ENCODE measurements at places on chromosomes 6 and 20. TPM values are rescaled to one million over a fixed set of nuclear protein-coding genes. Genes with fewer than 3 reads are reported as not detected.

Gene RPS21
- polyA plus RNA-seq, result 11,376 TPM

DNA sequence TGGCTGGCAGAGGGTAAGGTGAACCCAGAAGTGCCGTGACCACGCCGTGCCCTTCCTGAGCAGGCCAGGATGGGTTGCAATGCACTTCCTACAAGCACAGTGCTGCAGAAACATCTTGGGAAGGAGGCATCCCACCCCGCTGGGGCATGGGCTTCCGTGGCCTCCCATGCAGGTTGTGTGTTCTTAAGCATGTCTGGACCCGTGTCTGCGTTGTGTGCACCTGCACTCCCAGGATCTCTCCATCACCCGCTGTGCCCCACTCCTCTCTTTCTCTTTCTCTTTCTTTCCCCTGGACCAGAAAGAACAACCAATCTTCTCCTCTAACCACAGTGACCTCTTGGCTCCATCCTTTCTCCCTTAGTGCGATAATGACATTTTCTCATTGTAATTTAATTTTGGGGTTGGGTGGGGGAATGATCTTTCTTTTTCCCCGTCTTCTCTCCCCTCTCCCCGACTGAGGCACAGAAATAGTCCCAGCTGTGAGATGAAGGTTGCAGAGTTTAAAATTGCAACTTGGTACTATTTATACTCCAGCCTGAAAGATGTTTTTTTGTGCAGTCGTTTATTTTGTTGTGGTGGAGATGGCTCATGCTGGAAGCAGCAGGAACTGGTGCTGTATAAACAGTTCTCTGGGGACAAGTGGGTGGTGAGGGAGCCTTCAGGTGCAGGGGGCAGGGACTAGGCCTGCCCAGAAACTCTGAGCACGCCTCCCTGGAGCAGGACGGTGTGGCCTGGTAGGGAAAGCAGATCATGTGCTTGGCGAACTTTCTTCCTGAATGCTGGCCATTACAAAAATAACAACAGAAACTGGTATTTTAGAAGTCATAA lies 20.5 kb downstream of the BCAS4 start:
- H3K4me3 ChIP-seq, result no peak overlapping the region
- no peaks in the 10 kb centered on the region for H3K27me3 ChIP-seq
- no peak for DNase-seq
- no peak overlapping the region for H3K27ac ChIP-seq

GRCh38 chr20:52060794-52061714 lies 130.5 kb downstream of the ZFP64 start:
- H3K27ac ChIP-seq, result no peak overlapping the region
- no peaks in the 10 kb centered on the region for H3K36me3 ChIP-seq
- H3K4me3 ChIP-seq, result no peak overlapping the region
- no peaks in the 10 kb centered on the region for H3K27me3 ChIP-seq
- no peaks in the 10 kb centered on the region for H3K4me1 ChIP-seq
- DNase-seq, result peak; percentile 27

GRCh38 chr6:1603708-1604107 lies 6.0 kb upstream of the FOXC1 start:
- H3K4me3 ChIP-seq, result peak overlapping the region; percentile 51
- no peaks in the 10 kb centered on the region for H3K4me1 ChIP-seq
- H3K27me3 ChIP-seq, result no peaks in the 10 kb centered on the region

Gene CST4
- polyA plus RNA-seq, result not detected
